Spinal cord (tissue), 10 donors: ENCODE measurements at places on chromosomes 1 and 21. TPM values are rescaled to one million over a fixed set of nuclear protein-coding genes. Genes with fewer than 3 reads are reported as not detected.

The SPRR2A gene
- not detected for total RNA-seq

The LRRC40 gene
- total RNA-seq = 58.6 TPM

The EPHA2 gene
- total RNA-seq = 5.0 TPM

The IKBKE gene
- 2.2 TPM for total RNA-seq

The THEM5 gene
- not detected for total RNA-seq

The ITGB2 gene
- total RNA-seq = 19.2 TPM

The GBP6 gene
- 0.22 TPM for total RNA-seq

The ADGRB2 gene
- 41.5 TPM for total RNA-seq

The NOTCH2NLA gene
- total RNA-seq = 52.5 TPM

The LEFTY2 gene
- 0.44 TPM for total RNA-seq

The C1QA gene
- total RNA-seq = 66.2 TPM

The SLC44A3 gene
- 8.9 TPM for total RNA-seq

The OR2T2 gene
- not detected for total RNA-seq

The OR6N1 gene
- total RNA-seq = not detected

The TEDDM1 gene
- not detected for total RNA-seq

The TNNI3K gene
- 4.1 TPM for total RNA-seq

The CELA2A gene
- total RNA-seq = not detected

The LCA5L gene
- total RNA-seq = 2.1 TPM

The SLC22A15 gene
- 36.0 TPM for total RNA-seq

The SPATA21 gene
- not detected for total RNA-seq

The PODN gene
- 10.7 TPM for total RNA-seq

The LCE7A gene
- total RNA-seq = not detected

The KLHDC7A gene
- 5.3 TPM for total RNA-seq

The ACTL8 gene
- not detected for total RNA-seq

The FAM3B gene
- 0.59 TPM for total RNA-seq

The OR2T29 gene
- total RNA-seq = not detected

The ASAP3 gene
- 60.6 TPM for total RNA-seq

The COL16A1 gene
- 60.6 TPM for total RNA-seq

The WNT4 gene
- total RNA-seq = 12.9 TPM

The SCCPDH gene
- 69.3 TPM for total RNA-seq

The MAP3K6 gene
- total RNA-seq = 5.8 TPM

The RNF186 gene
- total RNA-seq = not detected

The ITLN1 gene
- total RNA-seq = 1.1 TPM
